ENCODE measurements at places on chromosomes 2 and 18. TPM values are rescaled to one million over a fixed set of nuclear protein-coding genes. Genes with fewer than 3 reads are reported as not detected.

Gene TMEM150A
- 6.6 TPM for total RNA-seq

Gene PSMA8
- not detected for total RNA-seq

DNA sequence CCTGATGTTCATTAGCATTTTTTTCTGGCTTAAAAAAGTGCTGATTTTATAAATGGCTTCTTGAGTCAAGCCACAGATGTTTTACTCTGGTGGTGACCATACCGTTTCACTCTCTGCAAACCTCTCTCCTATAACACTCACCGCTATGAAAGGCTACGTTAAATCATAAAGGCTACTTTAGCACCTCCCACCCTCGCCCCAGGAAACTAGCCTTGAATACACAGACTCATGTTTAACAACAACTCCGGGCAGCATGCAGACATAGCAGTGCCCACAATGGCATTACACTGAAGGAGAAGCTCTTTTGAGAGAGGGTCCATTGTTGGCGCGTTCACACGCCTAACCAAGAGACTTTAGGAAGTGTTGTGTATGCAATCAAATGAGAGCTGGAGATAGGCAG lies 5.6 kb downstream of the MYT1L start:
- no peak overlapping the region for H3K4me3 ChIP-seq
- DNase-seq, result no peak
- no peak overlapping the region for H3K27ac ChIP-seq
- peaks cover 49% of the 10 kb centered on the region for H3K27me3 ChIP-seq

- H3K27me3 ChIP-seq, result no peaks in the 10 kb centered on the region
- no peaks in the 10 kb centered on the region for H3K4me1 ChIP-seq
- H3K4me3 ChIP-seq, result no peak overlapping the region
These were observed 227.7 kb downstream of the GPD2 start for GRCh38 chr2:156663757-156664409.

DNA sequence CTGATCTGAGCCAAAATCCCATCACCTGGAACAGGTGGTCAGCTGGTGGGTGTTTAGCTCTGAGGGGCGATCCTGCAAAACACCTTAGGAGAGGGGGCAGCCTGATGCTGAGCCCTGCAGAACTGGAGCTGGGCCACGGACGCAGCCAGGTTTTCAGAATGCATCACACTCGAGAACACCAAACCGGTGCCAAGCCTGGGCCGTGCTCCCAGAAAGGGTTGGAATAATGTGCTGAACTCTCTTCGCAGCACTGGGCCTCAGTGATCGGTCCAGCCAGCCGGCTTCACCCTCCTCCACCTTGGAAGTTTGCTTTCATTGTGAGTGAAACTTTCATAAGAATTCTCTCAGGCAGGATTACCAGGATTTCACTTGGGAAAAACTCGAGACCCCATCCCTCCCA lies 56.5 kb upstream of the TTC39C start:
- no peak overlapping the region for H3K4me3 ChIP-seq
- no peak overlapping the region for H3K27ac ChIP-seq
- no peaks in the 10 kb centered on the region for H3K36me3 ChIP-seq
- DNase-seq, result no peak
- H3K27me3 ChIP-seq, result no peaks in the 10 kb centered on the region
- no peaks in the 10 kb centered on the region for H3K4me1 ChIP-seq

GRCh38 chr2:40937284-40937683 lies 485.4 kb upstream of the SLC8A1 start:
- no peaks in the 10 kb centered on the region for H3K27me3 ChIP-seq
- H3K4me1 ChIP-seq, result no peaks in the 10 kb centered on the region
- H3K27ac ChIP-seq, result no peak overlapping the region
- H3K36me3 ChIP-seq, result no peaks in the 10 kb centered on the region
